ENCODE measurements at places on chromosomes 16 and 17.

- DNase-seq, result no peak
Observed at GRCh38 chr17:45730192-45730591, 53.9 kb upstream of the CRHR1 start.

GRCh38 chr16:83433201-83433600, 374.6 kb upstream of the HSBP1 start:
- DNase-seq, result peak; percentile 12

DNA sequence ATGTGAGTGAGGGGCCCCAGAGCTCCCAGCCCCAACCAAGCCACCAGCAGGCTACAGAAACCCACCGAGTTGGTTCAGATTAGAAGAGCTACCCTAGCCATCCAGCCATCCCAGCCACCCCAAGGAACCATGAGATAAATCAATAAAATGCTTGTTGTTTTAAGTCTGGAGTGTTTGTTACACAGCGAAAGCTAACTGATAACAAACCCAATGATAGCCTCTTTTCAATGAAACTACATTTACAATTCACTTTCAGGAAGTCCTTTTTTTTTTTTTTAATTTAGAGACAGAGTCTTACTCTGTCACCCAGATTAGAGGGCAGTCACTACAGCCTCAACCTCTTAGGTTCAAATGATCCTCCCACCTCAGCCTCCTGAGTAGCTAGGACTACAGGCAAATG, 215.0 kb upstream of the ZFHX3 start:
- no peak for DNase-seq

DNA sequence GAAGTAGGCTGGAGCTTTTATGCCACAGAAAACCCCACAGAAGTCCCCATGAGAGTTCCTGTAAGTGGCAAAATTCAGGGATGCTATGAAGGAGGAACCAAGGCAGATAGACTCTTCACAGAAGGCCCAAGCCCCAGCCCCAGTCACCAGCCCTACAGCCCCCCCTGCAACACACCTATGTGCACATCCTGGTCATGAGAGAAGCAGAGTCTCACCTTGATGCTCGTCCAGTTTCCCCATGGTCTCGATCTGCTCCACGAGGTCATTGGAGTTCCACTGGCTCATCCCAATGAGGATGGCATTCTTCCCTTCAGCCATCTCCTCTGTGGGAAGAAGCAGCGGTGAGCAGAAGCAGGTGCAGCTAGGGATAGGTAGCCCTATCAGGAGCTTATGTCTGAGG, 31.2 kb downstream of the PITPNM3 start:
- DNase-seq, result no peak

DNA sequence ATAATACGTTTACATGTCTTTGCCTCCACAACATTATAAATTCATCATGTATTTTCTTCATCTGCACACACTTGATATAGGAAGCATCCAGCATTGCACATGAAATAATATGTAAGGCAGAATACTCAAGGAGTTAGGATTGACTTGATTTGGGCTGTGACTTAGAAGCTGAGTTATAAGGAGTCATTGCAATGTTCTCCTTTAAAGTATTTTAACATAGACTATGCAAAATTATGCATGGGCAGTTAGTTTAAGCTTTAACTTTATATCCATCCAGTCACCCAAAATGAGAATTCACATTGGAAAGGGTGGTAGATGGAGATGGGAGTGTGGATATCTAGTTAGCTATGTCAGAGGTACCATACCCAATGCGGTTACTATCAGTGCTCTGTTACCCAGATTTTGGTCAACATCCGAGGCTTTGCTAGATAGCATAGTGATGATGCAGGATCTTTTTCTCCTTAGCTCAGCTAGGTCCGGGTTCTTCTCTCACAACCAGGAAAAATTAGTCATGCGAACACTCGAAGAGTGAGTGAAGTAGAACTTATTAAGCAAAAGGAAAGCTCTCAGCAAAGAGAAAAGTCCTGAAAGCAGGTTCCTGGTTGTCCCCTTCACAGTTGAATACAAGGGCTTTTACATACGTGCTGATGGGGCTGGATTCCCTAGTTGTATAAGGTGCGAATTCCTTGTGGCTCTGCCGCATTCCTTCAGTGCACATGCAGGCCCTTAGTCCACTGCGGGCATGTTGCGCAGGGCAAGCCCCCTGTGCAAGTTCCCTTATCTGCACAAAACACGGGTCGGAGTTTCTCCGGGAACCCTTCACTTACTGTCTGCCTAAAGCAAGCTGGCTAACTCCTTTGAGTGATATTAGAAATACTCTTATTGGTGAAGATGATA, 73.1 kb upstream of the FAM20A start:
- peak; percentile 38 for DNase-seq

DNA sequence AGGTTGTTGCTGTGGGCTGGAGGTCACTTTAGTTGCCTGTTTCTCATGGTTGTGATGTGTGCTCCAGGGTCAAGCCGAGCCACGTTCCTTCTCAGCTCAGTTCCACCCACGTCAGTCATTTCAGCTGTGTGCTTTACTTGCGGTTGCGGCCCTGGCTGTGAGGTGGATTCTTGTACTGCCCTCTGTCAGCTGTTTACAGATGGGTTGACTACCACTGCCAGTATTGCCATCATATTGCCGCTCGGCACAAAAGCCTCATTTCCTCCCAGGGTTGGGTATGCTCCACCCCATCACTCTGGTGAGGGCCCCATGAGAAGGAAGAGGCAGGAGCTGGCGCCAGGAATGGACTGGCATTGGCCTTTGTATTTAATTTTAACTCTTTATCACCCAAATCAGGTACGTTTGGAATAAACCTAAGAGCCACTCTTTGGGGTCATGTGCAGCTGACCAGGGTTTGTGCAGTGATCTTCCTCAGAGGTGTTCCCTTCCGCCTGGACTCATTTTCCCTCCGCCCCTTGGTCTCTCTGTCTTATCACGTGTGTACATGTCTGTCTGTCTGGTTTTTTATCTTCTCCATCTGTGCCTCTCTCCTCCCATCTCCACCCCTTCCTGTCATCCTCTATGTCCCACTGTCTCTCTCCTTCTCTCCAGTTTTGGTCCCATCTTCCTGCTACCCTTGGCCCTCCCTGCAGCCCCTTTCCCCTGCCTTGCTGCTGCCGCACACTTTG, 25.0 kb downstream of the METTL22 start:
- no peak for DNase-seq

DNA sequence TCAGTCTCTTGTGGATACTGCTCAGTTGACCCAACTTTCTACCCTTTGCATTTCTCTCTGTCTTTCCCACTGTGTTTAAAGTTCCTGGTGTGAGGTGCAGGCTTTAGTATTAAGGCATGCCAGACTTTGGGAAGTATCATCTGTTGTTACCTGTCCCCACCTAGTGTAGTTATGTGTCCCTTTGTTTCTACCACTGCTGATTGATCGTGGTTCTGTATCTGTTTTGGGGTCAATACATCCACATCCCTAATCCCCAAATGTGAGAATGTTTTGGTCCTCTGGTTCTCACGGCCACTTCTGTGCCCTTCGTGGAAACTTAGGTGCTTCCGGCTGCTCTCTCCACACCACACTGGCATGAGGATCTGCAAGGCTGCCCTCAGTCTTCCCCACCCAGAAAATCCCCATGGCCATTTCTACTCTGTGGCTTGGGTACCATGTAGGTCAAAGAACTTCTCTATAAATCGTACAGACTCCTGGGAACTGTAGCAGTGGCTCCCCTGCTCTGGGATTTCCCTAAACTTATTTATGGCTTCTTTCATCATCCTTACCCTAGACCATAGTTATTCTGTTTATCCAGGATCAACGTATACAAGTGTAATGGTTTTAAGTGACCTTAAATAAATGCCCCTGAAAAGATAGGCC, 443.2 kb downstream of the XYLT1 start:
- no peak for DNase-seq

- no peak for DNase-seq
Observed at GRCh38 chr16:83005653-83006160, 378.9 kb downstream of the CDH13 start.

- DNase-seq, result no peak
Observed at GRCh38 chr16:30533748-30534367, 800 bp downstream of the ZNF747 start.

GRCh38 chr16:14350081-14350480, 279.0 kb downstream of the MRTFB start:
- no peak for DNase-seq

DNA sequence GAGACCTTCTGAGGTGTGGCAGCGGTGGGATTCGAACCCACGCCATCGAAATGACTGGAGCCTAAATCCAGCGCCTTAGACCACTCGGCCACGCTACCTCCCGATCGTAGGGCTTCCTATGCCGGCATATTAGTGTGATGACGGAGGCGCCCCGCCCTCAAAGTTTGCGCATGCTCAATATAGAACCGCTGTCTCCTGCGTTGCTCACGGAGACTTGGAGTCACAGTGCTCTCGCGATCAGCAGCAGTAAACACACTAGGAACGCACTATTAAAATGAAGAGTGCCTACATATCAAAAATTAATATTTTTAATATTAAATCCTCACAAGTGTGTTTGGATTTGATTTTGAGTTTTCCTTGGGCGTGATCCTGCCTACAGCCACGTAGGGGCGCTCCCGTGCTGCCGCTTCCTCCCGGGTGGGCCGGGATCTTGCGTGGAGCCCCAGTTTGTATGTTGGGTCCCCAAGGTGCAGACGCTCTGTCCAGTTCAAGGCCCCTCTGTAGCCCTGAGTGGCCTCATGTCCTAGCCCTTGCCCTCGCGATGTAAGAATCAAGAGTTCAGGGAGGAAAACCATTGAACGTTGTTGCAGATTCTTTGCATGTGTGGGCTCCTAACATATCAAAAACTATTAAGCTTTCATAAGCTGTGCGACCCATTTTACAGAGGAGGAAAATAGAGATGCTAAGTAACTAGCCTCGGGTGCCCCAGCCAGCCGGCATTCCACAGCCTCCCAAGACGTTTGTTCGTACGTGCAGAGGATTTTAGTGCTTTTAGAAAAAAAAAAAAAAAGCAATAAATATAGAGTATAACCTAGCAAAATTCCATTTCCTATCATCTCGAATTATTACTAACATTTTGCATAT, 10.2 kb upstream of the EEF2K start:
- peak; percentile 80 for DNase-seq

DNA sequence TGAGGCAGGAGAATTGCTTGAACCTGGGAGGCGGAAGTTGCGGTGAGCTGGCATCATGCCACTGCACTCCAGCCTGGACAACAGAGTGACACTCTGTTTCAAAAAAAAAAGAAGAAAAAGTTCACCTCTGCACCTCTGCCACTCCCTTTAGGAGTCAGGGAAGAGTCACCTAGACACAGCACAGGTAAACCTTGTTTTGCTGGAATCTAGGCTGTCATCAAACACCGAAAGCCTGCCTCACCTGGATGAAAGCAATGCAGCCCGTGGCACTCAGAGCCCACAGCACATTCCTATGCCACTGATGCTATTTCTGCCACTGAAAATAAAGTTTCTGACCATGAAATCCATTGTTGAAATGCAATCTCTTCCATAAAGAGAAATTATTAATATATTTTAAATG, 22.2 kb downstream of the CFAP52 start:
- no peak for DNase-seq

DNA sequence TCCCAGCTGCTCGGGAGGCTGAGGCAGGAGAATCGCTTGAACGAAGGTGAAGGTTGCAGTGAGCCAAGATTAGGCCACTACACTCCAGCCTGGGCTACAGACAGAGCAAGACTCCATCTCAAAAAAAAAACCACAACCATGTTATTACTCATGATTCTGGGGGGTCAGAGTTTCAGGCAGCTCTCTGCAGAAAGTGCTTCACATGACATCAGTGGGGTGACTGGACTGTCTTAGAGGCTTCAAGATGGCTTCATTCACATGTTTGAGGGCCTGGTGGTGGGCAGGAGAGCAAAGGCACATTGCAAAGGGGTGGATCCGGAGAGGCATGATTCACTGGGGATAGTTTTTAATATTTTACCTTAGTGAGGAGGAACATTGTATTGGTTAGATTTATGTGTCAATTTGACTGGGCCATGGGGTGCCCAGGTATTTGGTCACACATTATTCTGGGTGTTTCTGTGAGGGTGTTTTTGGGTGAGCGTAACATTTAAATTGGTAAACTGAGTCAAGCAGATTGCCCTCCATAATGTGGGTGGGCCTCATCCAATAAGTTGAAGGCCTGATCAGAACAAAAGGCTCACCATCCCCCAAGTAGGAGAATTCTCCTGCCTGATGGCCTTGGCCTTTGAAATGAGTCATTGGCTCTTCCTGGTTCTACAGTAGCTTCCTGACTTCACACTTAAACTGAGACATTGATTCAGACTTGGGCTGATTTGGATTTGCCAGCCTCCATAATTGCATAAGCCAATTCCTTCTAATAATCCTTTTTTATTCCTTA, 109.8 kb downstream of the GOSR1 start:
- peak; percentile 58 for DNase-seq

- DNase-seq, result no peak
Observed at GRCh38 chr17:57379237-57379894, 123.0 kb downstream of the MSI2 start.

- no peak for DNase-seq
Observed at GRCh38 chr17:80152081-80152702, 5.3 kb upstream of the EIF4A3 start.

DNA sequence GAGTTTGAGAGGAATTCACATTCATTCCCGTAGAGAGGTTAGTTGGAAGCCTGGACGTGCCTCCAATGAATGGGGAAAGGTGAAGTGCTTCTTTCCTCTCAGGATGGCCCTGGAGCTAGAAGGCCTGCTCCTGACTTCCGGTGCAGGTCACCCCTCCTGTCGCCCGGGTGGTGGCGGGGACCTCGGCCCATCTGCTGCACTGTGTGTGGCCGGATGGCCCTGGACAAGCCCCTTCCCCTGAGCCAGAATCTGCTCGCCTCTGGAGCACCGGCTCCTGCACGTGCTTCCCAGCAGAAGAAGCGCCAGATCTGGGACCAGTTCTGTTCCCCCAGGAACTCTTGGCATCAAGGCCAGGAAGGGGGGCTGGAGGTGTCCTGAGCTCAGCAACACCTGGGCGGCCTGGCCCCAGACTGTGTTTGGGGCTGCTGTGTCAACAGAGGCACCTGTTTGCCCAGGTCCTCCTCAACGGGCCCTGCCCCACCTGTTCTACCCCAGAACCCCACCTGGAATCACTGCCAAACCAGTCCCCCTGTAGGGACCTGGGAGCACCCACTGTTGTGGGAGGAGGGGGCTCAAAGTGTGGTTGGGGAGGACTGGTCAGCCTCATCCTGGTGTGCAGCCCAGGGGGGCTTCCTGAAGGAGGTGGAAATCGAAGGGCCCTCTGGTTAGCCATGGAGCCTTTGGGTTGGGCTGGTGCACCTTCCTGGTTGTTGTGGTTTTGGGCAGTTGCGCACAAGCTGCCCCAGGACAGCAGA, 5.1 kb upstream of the PERCC1 start:
- DNase-seq, result no peak

GRCh38 chr16:2776500-2777139, 460 bp downstream of the ELOB start:
- DNase-seq, result no peak

- DNase-seq, result no peak
Observed at GRCh38 chr17:72631568-72631948, 460.9 kb downstream of the SLC39A11 start.
